ENCODE measurements at places on chromosomes 13 and 19. TPM values are rescaled to one million over a fixed set of nuclear protein-coding genes. Genes with fewer than 3 reads are reported as not detected.

- peaks cover 2% of the 10 kb centered on the region for H3K4me1 ChIP-seq
These were observed 57.8 kb downstream of the GGACT start for GRCh38 chr13:100530671-100531213.

- peaks cover 5% of the 10 kb centered on the region for H3K36me3 ChIP-seq
- peaks cover 6% of the 10 kb centered on the region for H3K4me1 ChIP-seq
- no peak overlapping the region for H3K27ac ChIP-seq
- no peak for DNase-seq
These were observed 4.0 kb downstream of the ADGRE2 start for GRCh38 chr19:14774373-14774772.

DNA sequence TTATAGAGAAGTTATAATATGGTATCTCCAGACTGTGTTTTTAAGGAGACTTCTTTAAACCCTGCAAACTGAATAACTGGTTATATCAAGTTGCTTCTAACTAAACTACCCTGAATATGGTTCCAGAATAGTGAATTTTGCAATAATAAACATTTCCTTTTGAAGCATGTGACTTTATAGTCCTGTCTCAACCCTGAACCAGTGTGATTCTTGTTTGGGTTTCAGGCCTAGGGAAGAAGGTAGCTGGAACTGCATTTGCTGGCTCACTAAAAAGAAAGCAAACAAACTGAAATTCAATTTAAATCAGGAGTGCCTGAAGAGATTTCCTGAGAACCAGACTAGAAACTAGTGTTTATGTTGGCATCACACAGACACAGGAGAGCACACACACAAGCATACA, 4.9 kb downstream of the ARHGEF7 start:
- no peak overlapping the region for H3K4me3 ChIP-seq
- H3K27me3 ChIP-seq: peaks cover 63% of the 10 kb centered on the region
- H3K27ac ChIP-seq: no peak overlapping the region
- no peak for DNase-seq
- H3K4me1 ChIP-seq: peaks cover 6% of the 10 kb centered on the region

GRCh38 chr19:45645068-45645630, 6.0 kb upstream of the EML2 start:
- peak overlapping the region; percentile 51 for H3K27ac ChIP-seq
- H3K27me3 ChIP-seq: no peaks in the 10 kb centered on the region
- peak overlapping the region; percentile 87 for H3K4me3 ChIP-seq
- no peaks in the 10 kb centered on the region for H3K36me3 ChIP-seq
- no peak for DNase-seq

The LATS2 gene
- 9.0 TPM for total RNA-seq

DNA sequence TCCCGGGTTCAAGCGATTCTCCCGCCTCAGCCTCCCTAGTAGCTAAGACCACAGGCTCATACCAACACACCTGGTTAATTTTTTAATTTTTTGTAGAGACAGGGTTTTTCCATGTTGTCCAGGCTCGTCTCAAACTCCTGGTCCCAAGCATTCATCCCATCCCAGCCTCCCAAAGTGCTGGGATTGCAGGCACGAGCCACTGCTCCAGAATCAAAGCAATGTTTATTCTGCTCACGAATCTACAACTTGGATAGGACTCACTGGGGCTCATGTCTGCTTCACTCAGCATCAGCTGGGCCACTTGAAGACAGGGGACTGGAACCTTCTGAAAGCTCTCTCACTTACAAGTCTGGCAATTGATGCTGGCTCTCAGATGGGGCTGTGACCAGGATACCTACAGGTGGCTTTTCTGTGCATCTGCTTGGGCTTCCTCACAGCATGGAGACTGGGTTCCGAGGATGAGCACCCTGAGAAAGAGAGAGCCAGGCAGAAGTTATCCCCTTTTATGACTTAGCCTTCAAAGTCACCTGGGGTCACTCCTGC, 8.2 kb upstream of the ZNF792 start:
- no peak overlapping the region for H3K4me3 ChIP-seq
- no peaks in the 10 kb centered on the region for H3K27me3 ChIP-seq
- no peaks in the 10 kb centered on the region for H3K36me3 ChIP-seq
- no peak overlapping the region for H3K27ac ChIP-seq

The ZNF468 gene
- total RNA-seq: 12.2 TPM

The FCER2 gene
- 7.0 TPM for total RNA-seq

GRCh38 chr13:30576528-30576927, 41.2 kb upstream of the USPL1 start:
- peaks cover 26% of the 10 kb centered on the region for H3K4me1 ChIP-seq
- peak overlapping the region; percentile 90 for H3K27ac ChIP-seq
- peak overlapping the region; percentile 78 for H3K4me3 ChIP-seq
- DNase-seq: peak; percentile 45
- H3K27me3 ChIP-seq: no peaks in the 10 kb centered on the region
- no peaks in the 10 kb centered on the region for H3K36me3 ChIP-seq

The PPP1R37 gene
- total RNA-seq: 15.2 TPM

The CEACAM21 gene
- 44.4 TPM for total RNA-seq

DNA sequence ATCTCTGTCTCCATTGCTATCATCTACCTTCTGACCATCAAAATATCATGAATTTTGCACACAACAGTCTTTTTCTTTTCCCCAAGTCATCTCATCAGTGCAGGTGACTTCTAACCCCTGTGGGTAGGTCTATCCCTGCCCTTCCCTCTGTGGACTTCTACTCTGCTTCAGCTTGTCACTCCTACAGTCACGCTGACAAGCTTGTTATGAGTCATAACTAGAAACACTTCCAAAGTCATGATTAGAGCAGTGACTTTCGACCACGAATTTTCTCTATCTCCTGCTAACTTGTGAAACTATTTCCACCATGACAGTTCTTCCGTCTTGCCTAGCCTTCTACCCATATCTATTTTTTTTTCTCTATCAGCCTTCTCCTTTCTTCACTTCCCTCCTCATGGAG, 343.7 kb upstream of the ARGLU1 start:
- H3K4me3 ChIP-seq: peak overlapping the region; percentile 4
- H3K27me3 ChIP-seq: peaks cover 10% of the 10 kb centered on the region
- peaks cover 2% of the 10 kb centered on the region for H3K4me1 ChIP-seq
- H3K27ac ChIP-seq: no peak overlapping the region
- no peaks in the 10 kb centered on the region for H3K36me3 ChIP-seq

DNA sequence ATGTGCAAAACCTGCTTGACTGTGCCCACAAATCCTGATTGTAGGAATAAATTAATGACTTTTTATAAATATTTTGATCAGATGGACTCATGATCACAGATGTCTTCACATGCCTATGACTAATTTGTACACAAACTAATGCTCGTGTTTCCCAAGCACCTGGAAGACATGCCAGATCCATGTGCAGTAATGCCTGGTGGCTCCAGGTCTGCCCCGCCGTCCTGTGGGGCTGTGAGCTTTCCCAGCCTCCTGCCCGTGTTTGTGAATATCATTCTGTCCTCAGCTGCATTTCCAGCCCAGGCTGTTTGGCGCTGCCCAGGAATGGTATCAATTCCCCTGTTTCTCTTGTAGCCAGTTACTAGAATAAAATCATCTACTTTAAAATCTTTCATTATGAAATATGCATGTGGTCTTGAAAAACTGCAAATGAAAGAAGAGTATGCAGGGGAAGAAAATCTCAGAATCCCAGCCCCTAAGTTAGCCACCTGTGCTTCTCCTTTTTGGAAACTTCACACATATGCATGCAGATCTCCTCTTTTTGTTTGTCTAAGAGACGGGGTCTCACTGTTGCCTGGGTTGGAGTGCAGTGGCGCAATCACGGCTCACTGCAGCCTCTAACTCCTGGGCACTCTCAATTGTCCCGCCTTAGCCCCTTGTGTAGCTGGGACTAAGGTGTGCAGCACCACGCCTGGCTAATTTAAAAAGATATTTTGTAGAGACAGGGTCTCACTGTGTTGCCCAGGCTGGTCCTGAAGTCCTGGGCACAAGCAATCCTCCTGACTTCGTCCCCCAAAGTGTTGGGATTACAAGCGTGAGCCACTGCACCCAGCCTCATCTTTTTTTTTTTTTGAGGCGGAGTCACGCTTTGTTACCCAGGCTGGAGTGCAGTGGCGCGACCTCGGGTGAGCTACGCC, 6.2 kb downstream of the RPL28 start:
- H3K4me3 ChIP-seq: no peak overlapping the region
- H3K27ac ChIP-seq: peak overlapping the region; percentile 67
- DNase-seq: no peak
- H3K4me1 ChIP-seq: peaks cover 29% of the 10 kb centered on the region
- H3K27me3 ChIP-seq: no peaks in the 10 kb centered on the region

DNA sequence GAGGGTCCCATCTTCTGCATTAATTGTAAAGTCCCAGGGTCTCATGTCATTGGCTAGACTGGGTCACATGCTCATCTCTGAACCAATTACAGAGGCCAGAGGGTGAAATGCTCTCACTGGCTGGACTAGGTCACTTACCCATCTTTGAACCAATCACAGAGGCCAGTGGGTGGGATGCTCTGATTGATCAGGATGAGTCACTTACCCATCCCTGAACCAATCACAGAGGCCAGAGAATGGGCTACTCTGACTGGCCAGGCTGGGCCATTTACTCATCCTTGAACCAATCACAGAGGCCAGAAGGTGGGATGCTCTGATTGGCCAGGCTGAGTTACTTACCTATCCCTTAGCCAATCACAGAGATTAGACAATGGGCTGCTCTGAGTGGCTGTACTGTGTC, 5.3 kb downstream of the MISP start:
- H3K4me1 ChIP-seq: no peaks in the 10 kb centered on the region
- H3K27me3 ChIP-seq: no peaks in the 10 kb centered on the region
- DNase-seq: no peak
- no peak overlapping the region for H3K27ac ChIP-seq
- no peak overlapping the region for H3K4me3 ChIP-seq

The CLIP3 gene
- total RNA-seq: 3.8 TPM

- no peak overlapping the region for H3K27ac ChIP-seq
- no peak for DNase-seq
- peaks cover 2% of the 10 kb centered on the region for H3K36me3 ChIP-seq
- H3K4me3 ChIP-seq: no peak overlapping the region
- peaks cover 2% of the 10 kb centered on the region for H3K4me1 ChIP-seq
These were observed 21.7 kb downstream of the PRKCSH start for GRCh38 chr19:11457115-11457514.

The PSG7 gene
- total RNA-seq: not detected

GRCh38 chr13:28843639-28844038, 23.5 kb downstream of the MTUS2 start:
- peaks cover 18% of the 10 kb centered on the region for H3K27me3 ChIP-seq
- H3K4me3 ChIP-seq: no peak overlapping the region
- no peak for DNase-seq
- no peaks in the 10 kb centered on the region for H3K36me3 ChIP-seq
- no peak overlapping the region for H3K27ac ChIP-seq

DNA sequence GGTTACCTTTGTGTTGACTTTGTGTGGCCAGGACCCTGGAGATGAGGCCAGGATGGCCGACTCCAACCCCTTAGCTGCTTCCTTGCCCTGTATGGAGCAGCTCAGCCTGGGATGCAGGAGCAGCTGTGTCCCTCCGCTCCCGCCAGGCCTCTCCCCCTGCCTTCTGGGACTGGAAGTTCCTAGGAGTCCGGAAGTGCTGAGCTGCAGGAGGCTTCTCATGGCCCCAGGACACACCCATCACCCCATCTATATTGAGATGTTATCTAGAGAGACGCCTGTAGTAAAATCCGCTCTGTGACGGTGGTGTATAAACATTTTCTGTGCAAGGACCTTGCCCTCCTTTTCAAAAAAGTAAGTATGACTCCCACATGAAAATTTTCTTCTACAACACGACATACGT, 27.0 kb downstream of the WTIP start:
- no peak for DNase-seq
- peaks cover 2% of the 10 kb centered on the region for H3K4me1 ChIP-seq
- no peaks in the 10 kb centered on the region for H3K36me3 ChIP-seq

DNA sequence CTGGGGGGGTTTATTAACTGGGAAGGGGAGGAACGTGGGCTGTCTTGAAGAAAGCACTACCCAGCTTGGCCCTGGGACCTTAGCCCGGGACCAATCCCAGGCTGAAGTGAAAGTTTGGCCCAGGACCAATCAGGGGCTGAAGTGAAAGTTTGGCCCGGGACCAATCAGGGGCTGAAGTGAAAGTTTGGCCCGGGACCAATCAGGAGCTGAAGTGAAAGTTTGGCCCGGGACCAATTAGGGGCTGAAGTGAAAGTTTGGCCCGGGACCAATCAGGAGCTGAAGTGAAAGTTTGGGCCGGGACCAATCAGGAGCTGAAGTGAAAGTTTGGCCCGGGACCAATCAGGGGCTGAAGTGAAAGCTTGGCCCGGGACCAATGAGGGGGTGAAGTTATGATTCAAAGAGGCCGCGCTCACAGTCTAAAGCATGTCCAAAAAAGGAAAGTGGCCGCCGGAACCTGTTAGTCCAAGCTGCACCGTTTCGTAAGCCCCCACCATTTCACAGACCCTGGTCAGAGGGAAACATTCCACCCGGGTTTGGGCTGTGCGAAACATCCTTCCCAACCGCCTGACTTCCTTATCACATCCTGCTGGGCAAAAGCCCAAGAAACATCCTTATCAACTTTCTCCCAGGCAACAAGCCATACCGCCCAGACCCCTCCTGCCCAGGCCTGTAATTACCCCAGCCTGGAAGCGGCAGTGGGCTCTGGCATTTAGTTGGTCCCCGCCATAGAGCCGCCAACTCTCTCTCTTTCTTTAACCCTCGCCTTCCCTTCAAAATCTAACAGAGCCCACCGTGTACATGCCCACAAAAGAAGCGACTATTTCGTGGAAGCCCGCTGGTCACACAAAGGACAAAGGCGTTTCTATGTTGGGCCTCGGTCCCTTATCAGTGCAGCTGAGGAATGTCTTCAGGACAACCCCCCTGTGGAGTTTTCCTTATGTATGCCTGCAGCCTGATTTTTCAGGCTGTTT, 1.1 kb downstream of the ZNF850 start:
- peaks cover 17% of the 10 kb centered on the region for H3K4me1 ChIP-seq
- DNase-seq: no peak
- peak overlapping the region; percentile 91 for H3K4me3 ChIP-seq
- no peaks in the 10 kb centered on the region for H3K27me3 ChIP-seq

DNA sequence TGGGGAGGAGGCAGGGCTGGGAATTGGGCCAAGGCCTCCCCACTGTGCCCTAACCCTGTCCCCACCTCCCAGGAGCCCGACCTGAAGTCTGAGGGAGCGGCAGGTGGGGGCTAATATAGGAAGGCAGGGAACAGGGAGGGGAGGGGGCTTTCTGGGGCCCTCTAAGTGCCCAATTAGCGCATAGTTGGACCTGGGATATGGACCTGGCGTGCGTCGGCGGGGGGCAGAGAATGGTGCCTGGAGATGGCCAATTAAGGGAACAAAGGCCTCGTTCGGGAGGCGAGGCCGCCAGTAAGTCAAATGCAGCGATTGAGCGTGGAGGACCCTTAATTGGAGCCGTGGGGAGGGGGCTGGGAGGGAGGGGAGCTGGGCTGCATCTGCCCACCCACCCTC, at the start of gene C19orf85:
TSS of gene C19orf85 (minus strand) at position 90 of the 393 bp plus-strand sequence. CDS start 197 bp downstream, outside the sequence.
- DNase-seq: no peak
- no peaks in the 10 kb centered on the region for H3K27me3 ChIP-seq
- no peak within 1 kb of the TSS for H3K4me3 ChIP-seq
- H3K4me1 ChIP-seq: peaks cover 18% of the 10 kb centered on the region

GRCh38 chr13:88802886-88803285, 1131.7 kb downstream of the SLITRK5 start:
- no peaks in the 10 kb centered on the region for H3K27me3 ChIP-seq
- DNase-seq: no peak
- H3K4me1 ChIP-seq: no peaks in the 10 kb centered on the region

Data from T-helper 17 cell (primary cell).